ENCODE measurements at places on chromosomes 6 and 20.

DNA sequence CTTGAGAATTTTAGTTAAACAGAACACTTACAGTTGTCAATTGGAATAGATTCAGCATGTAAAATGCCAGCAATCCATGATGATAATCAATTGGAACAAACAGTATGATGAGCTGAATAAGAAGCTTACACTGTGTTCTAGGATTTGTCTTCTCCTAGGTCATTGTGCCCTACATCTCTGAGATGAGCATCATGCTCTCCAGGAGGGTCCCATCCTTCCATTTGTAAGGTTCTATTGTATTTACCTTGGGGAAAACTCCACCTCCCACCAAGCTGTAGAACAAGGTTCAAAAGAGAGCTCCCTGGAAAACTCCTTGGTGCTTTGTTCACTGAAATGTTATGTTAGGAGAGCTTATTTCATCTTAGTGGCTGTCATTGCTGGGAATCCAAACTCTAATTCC is 60.8 kb downstream of the OR2B2 start:
- DNase-seq: no peak

GRCh38 chr20:57682184-57683101 is 27.4 kb downstream of the PMEPA1 start:
- no peak for DNase-seq

- peak; percentile 74 for DNase-seq
Observed at GRCh38 chr6:119119989-119120388, 41.5 kb upstream of the FAM184A start.

- DNase-seq: no peak
Observed at GRCh38 chr6:168184701-168185100, 105.7 kb upstream of the FRMD1 start.

GRCh38 chr6:91097364-91097763 is 510.5 kb upstream of the MAP3K7 start:
- DNase-seq: no peak

GRCh38 chr20:38864662-38865061 is 59.2 kb downstream of the PPP1R16B start:
- no peak for DNase-seq

GRCh38 chr20:34703424-34704176 is 544 bp upstream of the TP53INP2 start:
- DNase-seq: peak; percentile 36

DNA sequence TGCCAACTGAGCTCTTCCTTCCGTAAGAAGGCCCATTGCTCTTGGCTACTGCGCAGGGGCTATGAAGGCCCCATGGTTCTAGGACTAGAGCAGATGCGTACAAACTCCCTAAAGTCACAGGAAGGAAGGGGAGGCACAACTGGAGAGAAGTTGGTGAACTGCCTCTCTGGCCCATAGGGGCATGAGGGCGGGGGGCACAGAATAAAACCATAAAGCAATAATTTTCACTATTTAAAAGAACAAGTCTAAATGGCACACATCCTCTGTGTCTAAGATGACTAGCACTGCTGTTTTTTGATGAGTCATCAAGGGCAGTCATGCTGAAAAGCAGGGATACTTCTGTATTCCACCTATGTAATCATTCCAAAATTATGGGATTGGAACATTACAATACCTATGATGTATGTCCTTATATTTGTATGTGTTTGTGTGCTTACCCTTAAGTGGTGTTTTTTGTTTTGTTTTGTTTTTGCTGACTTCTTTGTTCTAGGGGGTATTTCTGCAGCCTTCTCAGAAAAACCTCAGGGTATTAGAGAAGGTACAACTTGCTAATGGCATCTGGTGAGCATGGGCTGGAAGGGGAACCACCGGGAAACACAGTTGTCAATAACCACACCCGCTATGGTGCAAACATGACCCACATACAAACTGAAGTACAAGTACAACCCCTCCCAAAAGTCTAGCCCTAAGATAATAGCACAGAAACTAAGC is 36.9 kb downstream of the B4GALT5 start:
- DNase-seq: peak; percentile 81
